ENCODE measurements at places on chromosomes 6 and 20.

DNA sequence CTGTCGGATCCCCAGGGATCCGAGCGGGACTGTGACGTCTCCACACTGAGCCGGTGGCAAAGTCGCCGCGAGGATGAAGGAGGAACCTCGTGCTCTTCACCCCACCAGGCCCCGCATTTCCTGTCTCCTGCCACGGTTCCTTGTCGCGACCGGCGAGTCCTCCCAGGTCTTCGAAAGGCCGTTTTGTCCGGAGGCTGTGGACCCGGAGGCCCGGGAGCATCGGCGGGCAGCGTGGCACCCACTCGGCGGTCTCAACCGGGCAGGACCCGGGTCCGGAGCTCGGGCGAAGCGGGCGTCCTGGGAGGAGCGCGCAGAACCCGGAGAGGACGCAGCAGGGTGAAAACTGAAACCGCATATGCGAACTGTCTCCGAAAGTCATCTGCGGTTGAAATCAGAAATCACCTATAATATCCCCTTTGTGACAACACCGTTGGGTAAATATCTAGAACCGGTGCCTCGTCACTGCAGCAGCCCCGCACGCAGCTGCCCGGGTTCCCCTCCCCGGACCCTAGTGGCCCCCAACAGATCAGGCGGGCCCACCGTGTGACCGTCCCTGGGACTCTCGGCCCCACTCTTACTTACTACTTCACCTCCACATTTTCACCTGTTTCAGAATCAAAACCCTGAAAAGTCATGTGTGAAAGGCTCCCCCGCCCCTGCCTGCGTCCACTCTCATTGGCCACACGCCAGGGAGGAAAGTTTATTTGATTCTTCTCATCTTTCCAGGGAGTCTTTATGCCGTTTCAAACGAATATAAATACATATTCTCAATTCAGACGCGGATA, 3.1 kb upstream of the ULBP2 start:
- peak; percentile 44 for DNase-seq

DNA sequence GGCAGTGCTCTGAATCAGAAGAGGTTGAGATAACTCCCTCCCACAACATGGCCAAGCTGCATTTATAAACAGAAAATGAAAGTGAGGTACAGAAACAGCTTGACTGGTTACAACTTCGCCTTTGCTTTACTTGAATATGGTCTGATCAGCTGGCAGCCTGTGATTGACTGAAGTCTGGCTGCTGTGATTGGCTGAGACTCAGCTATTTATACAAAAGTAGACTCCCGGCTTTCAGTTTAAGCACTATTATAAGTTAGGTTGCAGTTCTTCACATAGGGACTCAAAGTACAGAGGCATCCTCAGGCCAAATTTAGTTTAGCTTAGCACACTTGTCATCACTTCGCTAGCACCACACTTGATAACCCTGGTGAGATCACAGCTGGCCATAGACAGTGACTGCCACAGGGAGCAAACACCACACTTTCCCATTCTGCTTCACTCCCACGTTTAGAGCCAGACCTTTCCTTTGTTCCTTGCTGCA, 362.6 kb downstream of the EPM2A start:
- no peak for DNase-seq

DNA sequence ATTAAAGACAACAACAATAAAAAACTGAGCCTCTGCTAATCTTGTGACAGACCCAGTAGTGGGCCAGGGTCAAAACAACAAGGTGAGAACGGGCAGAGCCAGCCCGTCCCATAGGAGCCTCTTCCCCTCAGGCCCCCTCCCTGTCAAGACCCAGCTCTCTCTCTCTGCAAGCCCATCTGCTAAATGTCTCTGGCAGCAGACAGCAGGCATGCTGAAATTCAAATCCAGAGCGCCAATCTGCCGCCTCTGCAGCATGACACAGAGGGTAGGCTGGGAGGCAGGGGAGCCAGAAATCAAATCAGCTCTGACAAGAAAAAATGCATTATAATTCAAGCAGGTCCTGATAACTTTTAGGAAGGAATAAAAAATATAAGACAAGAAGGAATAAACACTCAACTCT, 26.3 kb downstream of the METTL24 start:
- DNase-seq: no peak

GRCh38 chr6:16670183-16670582, 91.1 kb downstream of the ATXN1 start:
- no peak for DNase-seq

- DNase-seq: no peak
Measured at GRCh38 chr6:129852257-129852858, 8.8 kb downstream of the TMEM244 start.

- no peak for DNase-seq
Measured at GRCh38 chr6:25105070-25105925, 169.5 kb upstream of the RIPOR2 start.

DNA sequence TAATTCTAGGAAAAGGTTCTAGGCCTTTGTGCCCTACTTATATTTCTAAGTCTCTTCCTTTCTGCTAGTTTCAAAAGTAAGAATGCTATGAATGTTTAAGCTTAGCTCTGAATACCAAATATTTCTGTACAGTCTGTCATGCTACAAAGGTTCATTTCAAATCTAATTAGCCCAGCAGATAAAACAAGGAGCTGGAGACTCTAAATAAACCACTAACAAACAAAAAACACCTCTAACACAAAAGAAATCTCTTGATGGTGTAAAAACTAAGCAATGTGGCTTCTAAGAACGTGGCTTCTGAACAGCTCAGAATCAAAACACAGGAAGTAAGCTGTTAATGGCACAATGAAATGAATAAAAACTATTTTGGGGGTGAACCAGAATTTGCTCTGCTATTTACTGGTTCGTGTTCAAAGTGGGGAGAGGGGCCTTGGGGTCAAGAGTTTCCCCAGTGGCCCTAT, 198.3 kb downstream of the BCAS1 start:
- no peak for DNase-seq

DNA sequence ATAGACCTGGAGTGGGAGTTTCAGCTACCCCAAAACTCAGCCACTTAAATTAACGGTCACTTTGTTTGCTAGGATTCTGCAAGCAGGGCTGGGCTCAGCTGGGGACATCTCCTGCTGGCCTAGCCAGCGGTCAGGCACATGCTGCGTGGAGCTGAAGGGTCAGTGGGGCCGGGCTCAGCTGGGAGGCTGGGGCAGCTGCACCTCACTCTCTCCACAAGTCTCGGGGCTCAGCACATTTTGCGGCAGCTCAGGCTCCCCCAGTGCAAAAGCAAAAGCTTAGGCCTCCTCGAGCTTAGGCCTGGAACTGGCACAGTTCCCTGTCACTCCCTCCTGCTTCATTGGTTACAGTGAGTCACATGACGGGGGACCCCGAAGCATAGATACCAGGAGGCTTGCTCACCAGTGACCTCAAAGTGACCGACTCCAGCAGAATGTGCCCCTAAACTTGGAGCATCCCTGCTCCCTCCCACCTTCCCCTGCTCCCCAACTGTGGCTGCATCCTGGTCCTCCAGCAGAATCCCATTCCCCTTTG, 80.6 kb upstream of the CST7 start:
- DNase-seq: no peak

DNA sequence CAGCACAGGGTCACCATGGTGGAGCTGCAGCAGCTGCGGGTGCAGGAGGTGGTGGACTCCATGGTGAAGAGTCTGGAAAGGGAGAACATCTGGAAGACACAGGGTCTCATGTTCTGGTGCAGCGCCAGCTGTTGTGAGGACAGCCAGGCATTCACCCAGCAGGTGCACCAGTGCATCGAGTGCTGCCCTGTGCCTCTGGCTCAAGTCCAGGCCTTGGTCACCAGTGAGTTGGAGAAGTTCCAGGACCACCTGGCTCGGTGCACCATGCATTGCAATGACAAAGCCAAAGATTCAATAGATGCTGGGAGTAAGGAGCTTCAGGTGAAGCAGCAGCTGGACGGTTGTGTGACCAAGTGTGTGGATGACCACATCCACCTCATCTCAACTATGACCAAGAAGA, 22.9 kb upstream of the RIPK1 start:
- no peak for DNase-seq

- no peak for DNase-seq
Measured at GRCh38 chr20:36218380-36219064, 17.8 kb upstream of the AAR2 start.

DNA sequence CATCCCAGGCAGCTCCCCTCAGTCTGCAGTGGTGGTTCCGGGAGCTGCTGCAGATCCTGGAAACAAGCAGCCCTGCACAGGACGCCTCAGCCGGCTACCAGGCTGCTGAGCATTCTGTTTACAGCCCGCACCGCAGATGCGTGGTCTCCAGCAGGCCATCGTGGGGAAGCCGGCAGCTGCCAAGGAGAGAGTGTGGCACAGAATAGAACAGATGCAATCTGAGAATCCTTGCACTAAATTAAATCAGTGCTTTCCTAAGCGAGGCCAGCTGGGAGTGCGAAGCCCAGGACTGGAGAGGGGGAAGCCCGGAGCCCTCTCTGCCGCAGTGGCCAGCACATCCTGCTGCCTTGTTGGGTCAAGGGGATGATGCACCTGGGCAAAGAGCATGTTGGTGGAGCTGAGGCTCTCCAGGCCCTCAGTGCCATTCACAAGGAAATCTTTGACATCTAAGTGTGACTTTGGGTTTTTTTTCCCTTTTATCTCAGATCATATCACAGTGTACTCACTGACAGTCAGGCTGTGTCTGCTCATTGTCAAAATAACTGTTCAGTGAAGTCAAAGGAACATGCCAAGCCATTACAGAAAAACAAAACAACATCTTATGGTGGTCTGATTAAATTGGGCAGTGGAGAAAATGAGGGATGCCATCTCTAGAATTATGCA, 118.1 kb downstream of the SYNDIG1 start:
- no peak for DNase-seq

- DNase-seq: no peak
Measured at GRCh38 chr20:17223553-17223952, 3.3 kb upstream of the PCSK2 start.

- DNase-seq: no peak
Measured at GRCh38 chr6:107344383-107344782, 115.0 kb downstream of the PDSS2 start.
